ENCODE measurements at places on chromosomes 6 and 20.

- no peak for DNase-seq
Measured at GRCh38 chr6:80523531-80523997, 417.1 kb downstream of the BCKDHB start.

- DNase-seq: no peak
Measured at GRCh38 chr6:118712969-118713368, 61.6 kb upstream of the CEP85L start.

DNA sequence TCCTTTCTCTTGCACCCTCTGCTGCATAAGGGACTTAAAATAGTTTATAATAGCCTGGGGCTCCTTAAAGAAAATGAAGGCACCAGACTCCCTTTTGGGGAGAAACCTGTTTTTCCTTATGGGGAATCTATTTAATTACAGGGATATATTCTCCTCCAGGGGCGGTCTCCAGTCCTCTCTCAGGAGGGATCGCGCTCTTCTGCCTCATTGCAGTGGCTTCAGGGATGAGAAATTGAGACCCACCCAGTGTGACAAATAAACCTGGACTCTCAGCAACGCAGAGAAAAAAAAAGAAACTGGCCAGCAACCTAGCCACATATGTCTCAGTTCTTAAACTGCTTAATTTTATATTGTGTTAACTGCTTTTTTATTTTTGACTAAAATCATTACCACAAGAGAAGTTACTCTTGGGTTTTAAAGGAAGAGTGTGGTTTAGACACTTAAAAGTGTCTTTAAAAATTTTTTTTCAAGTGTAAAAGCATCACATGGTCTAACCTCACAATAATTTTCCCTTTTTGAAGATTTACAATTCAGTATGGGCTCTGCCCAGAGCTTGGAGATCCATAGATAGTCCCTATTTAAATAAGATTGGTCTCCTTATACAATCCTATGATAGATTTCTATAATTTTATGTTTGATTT, 11.7 kb upstream of the GOPC start:
- no peak for DNase-seq

DNA sequence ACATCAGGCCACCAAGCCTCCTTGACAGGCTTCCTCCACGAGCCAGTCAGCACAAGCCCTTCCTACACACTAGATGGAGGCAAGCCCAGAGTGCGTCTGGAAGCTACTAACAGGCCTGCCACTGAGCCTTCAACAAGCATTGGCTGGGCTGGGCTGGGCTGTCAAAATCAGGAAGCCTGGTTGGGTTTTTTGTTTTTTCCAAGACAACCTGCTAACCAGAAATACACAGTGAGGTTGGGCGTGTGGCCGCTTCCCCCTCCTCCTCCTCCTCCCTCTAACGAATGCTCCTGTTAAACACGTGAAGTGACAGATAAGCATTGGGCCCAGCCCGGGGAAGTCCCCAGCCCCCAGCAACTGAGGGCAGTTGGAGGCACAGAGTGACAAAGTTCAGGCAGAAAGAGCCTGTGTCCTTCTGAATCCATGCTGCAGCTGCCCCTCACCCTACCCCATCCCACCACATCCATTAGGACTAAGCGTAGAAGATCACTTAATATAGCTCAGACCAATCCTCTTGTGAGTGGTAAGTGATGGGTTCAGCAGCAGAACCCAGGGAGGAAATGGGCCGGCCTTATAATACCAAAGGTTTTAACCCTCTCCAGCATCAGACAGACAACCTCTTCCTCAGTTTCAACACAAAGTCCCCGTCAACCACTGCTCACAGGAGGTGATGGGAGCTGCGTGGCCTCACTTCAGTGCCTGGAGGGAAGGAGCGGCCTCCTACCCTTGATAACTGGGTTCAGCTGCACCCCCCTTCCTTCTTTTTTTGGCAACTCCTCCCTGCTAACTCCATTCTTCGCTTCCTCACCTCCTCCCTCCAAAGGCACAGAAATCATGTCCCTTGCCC, 1.1 kb downstream of the NFATC2 start:
- peak; percentile 74 for DNase-seq

- no peak for DNase-seq
Measured at GRCh38 chr6:130076512-130076911, 58.1 kb downstream of the L3MBTL3 start.

- DNase-seq: no peak
Measured at GRCh38 chr6:33118525-33119123, 42.8 kb downstream of the HLA-DPB1 start.

GRCh38 chr6:87919416-87919815, 128.2 kb upstream of the SPACA1 start:
- DNase-seq: no peak

DNA sequence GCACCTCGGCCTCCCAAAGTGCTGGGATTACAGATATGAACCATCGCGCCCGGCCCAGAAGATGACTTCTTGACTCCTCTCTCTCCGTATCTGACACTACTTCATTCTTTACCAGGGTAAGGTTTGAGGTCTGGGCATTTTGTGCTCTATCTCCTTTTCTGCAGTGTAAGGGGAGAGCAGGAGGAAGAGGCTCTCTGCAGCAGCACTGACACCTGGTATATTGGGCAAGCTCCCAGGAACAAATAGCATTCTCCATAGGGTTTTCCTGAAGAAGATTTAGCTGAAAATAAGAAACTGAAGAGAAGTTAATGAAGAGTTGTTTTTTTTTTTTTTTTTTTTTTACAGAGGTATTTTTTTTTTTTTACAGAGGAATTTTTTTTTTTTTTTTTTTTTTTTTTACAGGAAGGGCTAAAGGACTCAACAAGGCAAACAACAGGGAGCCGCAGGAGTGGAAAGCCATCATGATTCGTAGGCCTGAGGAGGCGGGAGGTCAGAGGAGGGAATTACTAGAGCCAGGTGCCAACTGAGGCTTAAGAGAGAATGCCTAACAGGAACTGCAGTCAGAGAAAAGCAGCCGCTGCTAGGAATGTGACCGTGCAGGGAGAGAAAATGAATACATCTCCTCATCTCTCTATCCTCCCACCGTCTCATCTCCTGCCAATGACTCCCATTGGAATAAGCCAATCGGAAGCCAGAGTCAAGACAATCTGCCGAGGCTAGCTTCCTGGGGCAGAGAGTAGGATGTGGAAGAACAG, 34.7 kb upstream of the ADGRF4 start:
- DNase-seq: no peak

DNA sequence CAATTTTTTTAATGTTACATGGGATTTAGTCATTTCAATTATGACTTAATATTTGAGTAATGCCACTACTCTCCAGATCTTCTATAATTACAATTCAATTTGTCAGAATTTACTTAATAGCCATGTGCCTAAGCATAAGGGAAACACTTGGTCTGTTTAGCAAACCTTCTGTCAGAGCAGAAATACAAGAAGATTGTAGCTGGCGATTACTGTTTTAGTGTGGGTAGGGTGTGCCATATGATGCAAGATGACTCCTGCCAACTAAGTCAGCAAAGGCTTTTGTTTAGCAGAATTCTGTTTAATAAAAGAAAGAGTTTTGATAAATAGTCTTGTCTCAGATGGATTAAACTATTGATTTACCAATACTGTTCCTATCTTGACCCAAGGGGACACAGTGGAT, 455.4 kb downstream of the RNF144B start:
- no peak for DNase-seq
